ENCODE measurements at places on chromosomes 5 and 9.

DNA sequence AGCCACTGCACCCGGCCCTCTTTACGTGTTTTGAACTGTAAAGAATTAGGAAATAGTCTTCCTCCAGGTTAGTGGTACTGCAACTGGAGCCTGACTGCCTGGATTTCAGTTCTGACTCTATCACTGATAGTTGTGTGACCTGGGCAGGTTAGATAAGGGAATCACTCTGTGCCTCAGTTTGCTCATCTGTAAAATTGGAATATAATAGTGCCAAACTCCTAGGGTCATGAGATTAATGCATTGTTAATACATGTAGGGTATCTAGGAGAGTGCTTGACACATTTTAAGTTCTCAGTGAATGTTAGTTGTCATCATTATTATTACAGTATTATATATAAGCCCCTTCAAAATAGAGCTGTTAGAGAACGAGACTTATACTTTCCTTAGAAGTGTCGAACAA lies 72.5 kb upstream of the FSD1L start:
- DNase-seq: no peak

- no peak for DNase-seq
Observed at GRCh38 chr9:98708103-98708932, 417 bp downstream of the GABBR2 start.

DNA sequence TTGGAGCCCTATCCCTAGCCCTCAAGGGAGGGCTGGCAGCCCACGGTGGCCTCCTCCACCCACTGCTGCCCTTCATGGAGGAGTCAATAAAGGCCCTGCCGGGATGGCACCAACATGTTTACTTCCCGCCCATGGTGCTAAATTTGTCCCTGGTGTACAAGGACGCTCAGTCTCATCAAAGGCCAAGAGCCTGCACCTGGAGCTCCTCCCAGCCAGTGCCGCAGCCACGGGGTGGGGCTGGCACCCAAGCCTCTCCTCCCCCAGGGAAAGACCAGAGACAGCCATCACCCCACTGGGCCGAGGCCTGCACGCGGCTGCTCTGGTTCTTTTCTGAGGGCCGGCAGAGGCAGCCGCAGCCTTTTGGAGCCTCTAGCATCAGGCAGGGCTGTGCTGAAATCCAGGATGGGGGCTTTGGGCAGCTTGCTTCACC lies 34.8 kb upstream of the RXRA start:
- no peak for DNase-seq

DNA sequence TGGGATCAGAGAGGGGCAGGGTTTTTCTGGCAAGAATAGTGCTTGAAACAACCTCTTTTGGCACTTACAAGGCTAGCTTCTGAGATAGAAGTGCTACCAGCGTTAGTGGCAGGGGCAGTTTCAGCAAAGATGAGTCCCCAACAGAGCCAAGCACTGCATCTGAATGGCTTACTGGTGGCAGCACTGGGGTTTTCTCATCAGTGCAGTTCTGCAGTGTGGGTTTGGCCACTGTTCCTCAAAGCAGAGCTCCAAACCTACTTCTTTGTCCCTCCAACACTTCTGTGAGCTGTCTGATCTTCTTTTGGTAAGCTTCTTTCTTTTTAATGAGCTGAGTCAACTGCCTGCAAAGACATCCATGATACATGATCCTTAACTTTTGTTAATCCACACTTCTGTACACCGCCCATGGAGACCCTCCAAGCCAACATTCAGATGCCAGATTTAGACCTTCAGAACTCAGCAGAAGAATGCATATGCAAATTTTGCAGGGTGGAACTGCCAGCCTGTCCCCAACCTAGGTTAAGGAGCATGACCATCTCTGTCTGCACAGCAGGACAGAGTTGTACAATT lies 29.9 kb upstream of the FSTL4 start:
- no peak for DNase-seq

GRCh38 chr9:124468061-124468740 lies 17.9 kb downstream of the ADGRD2 start:
- no peak for DNase-seq

GRCh38 chr9:93136011-93136440 lies 2.0 kb upstream of the NINJ1 start:
- no peak for DNase-seq

DNA sequence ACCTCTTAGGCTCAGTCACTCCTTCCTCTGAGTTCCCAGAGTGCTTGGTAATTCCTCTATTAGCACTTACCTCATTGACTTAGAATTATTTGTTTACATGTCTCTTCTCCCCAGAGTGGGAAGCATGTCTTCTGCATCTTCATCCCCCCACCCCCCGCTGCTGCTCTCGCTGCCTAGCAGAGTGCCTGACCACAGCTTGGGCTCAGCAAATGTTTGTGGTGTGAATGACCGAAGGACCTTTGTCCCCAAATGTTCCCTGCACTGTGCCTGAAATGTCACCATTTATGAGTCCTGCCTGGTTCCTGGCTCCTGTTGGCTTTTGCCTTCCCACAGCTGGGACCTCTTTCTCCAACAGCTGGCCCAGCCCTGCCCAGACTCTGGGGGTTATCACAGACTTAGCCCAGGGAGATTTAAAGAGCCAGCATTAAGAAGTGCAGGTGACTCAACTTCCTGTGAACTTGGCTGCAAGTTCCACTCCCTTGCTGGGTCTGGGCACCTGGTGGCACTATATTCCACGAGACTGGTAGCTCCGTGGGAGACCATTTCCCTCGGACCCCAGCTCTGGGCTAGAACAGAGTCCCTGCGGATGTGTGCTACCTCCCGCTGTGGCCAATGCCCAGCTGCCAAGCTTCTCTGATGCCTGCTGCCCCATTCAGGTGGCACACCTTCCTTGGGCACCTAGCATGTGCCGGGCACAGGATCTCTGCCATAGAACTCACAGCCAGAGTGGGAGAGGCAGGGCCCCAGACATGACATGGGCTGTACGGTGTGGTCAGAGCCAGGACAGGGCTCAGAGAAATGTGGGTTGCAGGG lies 1.8 kb upstream of the HMCN2 start:
- DNase-seq: peak; percentile 33

All from fibroblast of lung (primary cell).